ENCODE measurements at places on chromosomes 4 and X.

- no peak for DNase-seq
Observed at GRCh38 chr4:109263721-109264120, 38.7 kb downstream of the COL25A1 start.

GRCh38 chrX:73561801-73562200, 1.2 kb upstream of the CHIC1 start:
- DNase-seq = no peak

- peak; percentile 74 for DNase-seq
Observed at GRCh38 chr4:146520896-146521540, 722 bp downstream of the SLC10A7 start.

DNA sequence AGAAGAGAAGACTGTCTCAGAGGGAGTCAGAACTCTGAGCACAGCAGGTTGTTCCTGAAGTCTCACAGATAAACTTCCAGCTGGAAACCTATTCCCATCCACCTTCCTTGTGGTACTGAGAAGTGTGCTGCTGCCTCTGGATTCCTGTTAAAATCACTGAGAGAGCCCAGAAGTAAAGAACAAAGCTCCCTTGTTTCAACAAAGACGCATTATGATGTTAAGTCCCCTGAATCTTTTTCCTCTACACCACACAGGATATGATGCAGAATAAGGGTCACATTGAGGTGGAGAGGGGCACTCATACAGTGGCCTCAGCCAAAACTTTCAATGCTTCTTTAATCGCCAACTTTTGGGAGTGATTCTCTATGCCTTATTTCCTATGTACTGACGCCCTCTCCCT, 321.0 kb downstream of the OPHN1 start:
- no peak for DNase-seq

GRCh38 chrX:96474029-96474740, 210.5 kb upstream of the DIAPH2 start:
- no peak for DNase-seq

DNA sequence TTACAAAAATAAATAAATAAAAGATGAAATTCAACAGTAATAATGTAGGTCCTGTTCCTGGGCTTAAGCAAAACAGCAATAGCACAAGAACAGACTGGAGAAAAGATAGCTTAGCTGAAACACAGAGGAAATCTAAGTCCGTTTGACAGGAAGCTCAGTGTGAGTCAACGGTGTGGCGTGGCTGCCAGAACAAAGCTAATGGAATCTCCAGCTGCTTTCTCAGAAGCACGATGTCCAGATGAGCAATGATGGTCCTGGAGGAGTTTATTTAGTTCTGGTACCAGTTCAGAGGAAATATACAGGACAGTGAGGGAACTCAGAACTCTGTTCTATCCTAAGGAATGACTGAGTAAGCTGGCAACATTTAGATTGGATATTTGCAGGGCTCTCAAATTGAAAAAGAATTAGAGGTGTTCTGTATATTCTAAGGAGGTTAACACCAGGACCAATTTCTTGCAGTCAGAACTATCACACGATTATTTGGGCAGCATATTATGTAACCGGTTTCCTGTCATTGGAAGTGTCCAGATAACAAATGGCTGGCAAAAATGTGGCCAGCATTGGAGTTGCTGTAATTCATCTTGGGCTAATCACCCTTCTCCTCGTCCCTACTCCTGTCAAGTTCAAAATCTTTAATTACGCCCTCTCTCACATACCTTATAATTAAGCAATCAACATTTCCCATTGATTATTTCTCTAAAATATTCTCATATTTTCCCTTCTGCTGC, 12.7 kb downstream of the GAB3 start:
- peak; percentile 30 for DNase-seq

DNA sequence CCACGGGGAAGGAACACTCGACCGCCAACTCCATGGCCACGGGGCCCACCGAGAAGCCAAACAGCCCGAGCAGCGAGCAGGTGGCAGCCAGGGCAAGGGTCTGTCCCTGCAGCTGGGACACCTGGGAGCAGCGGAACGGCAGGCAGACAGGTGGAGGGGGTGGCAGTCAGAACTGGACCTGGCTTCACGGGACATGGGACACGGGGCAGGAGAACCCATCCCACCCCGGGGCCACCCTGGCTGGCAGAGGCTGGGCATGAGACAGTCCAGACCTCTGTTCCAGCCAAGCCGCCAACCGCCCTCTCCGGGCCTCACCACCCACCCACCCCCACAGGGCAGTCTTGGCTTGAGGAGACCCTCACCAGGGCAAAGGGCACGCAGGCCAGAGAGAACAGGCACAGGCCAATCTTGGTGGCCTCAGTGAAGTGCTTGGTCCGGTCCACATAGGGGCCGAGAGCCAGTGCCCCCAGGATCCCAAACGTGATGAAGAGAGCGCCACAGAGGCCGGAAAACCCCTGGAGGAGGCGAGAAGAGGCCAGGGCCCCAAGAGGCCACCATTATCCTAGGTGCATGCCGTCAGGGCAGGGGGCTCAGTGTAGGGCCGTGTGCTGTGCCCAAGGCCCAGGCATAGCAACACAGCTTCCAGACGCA, 5.6 kb downstream of the SLC49A3 start:
- no peak for DNase-seq

- DNase-seq = no peak
Observed at GRCh38 chrX:154545673-154546274, 872 bp downstream of the G6PD start.

GRCh38 chrX:115390078-115390477, 100.6 kb downstream of the LUZP4 start:
- no peak for DNase-seq

DNA sequence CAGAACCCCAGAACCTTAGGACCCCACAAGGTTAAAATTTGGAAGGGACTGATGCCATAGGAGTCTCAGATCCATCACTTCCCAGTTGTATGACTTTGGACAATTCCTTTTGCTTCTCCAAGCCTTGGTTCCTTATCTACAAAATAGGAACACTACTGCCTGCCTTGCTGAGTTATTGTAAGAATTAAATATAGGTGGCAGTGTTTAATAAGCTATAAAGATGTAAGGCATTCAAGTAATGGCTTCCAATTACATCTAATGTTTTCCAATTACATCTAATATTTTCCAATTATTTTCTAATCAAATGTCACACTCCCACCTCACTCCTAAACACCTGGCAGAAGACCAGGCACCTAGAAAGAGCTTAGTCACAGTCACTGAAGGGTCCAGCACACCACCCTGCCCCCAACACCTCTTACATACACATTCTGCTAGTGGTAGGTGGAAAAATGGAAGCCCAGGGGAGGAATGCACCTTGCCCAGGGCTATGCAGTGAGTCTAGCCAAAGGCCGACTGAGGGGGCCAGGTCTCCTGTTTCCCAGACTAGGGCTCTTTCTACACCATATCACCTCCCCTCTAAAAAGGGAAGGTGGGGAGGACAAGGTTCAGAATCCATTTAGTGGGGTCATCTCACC, 24.5 kb upstream of the KDM5C start:
- peak; percentile 19 for DNase-seq

DNA sequence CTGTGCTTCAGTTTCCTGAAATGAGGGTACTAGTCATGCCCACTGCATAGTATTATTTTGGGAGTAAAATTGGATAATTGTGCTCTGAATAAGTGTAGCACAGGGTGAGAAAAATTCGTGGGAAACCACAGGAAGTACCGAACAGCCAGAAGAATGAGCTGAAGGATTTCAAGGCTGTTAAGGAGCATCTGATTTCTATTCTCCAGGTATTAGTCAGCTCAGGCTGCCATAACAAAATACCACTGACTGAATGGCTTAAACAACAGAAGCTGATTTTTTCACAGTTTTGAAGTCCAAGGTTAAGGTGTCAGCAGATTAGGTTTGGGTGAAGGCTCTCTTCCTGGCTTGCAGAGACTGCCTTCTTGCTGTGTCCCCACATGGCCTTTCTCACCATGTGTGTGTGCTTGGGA, 41.9 kb downstream of the WWC2 start:
- DNase-seq = no peak

DNA sequence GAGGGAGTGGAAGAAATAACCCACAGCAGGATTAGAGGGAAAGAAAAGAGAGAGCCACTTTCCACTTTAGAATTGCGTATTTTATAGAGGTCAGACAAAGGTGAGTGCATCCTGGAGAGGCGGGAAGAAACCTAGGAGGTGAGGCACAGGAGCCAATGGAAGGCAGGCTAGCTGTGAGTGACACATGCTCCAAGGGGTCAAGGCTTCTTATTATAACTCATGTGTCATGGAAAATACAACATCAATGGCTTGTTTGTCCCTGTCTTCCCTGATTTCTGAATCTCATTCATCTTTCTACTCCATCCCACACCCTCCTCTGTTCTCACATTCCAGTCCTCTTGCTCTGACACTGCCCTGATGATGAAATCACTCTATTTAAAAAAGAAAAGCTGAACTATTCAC, 14.4 kb downstream of the ANXA3 start:
- no peak for DNase-seq

GRCh38 chr4:79287718-79288117, 38.1 kb downstream of the NAA11 start:
- DNase-seq = no peak

- DNase-seq = peak; percentile 29
Observed at GRCh38 chrX:149510386-149510785, 5.3 kb upstream of the IDS start.

DNA sequence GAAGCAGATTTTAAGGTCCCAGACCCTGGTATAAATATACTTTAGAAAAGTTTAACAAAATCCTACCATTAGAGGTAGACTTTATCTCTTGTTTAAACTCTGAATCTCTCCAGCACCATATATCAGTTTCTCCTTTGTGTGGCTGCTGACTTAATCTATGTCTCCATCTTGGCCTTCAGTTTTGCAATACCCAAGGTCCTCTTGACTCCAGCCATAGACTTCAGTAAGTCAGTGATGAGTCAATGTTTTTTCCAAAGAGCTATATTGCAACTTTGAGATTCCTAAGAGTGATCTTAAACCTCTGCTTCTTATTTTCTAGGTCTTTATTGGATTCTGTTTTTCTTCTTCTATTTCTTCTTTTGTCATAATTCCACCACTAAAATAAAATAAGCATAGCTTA, 50.8 kb upstream of the ADGRL3 start:
- DNase-seq = no peak

DNA sequence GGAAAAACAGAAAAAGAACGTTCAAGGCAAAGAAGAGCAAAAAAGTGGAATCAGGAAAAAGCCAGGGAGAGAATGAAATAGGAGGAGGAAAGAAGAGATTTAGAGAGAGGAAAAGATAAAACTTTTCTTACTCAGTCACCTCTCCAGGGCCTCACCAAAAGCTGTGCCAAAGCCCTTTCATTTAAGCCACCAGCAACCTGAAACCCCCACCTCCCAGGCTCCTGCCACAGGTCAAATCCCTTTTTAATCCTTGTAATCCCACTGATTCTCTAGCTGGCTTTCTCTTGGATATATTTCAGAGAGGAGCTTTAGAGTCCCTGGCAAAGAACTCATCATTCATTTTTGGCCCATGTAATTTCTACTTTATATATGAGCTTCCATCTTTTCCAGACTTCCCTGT, 25.7 kb upstream of the XIAP start:
- no peak for DNase-seq

- no peak for DNase-seq
Observed at GRCh38 chr4:183960962-183961541, 55.9 kb downstream of the STOX2 start.

DNA sequence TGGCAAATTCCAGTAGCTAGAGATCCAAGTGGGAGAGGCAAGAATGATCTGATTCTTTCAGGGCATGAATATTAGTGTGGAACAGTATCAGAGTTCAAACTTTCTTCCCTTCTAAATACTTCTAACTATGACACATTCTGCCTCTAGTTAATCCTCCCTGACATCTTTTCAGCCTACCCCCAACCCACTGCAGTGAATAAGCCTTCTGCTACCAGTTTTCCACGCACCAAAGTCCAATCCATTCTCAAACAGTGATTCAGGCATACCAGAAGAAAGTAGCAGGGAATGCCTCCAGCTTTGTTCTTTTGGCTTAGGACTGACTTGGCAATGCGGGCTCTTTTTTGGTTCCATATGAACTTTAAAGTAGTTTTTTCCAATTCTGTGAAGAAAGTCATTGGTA, 155.4 kb upstream of the FTHL17 start:
- DNase-seq = no peak

DNA sequence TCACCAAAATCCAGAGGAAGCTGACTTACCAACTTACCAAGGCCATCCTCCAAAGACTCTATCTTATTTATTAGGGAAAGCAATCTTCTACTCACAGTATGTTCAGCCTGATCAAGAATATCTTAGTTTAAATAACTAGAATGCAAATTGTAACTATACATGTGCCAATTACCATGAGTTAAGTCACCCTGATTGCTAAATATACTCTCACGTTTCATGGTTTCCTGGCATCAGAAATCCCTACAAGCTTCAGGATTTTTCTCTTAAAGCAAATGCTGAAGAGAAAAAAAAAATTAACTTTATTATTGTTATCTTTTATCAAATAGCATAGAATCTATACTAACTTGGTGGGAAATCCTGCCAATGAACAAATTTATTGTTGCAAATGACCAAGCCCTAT, 63.0 kb upstream of the MXD4 start:
- no peak for DNase-seq

- DNase-seq = no peak
Observed at GRCh38 chrX:101040197-101040596, 11.7 kb downstream of the TRMT2B start.

DNA sequence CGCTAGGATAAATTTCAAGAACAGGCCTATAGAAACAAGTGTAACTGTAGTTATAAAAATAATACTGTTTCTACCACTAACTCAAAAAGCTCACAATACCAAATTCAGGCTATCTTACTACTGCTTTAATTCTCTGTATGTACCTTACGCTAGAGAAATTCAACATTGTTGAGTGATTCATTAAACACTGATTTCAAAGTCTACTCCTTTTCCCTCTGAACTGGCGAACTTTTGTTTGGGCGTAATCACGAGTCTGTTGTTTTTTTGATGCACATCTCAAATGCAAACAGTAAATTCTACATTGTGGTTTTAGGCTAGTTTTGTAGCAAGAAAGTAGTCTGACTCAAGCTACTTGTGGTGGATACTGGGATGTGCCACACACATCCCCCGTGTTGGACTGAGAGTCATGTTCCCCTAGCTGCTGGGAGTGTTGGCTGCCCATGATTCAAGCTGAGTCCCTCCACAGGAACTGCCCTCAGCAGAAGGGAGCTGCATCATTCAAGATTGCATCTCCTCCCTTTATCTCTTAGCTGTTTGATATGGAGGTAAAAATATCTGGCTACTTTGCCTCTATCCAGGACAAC, 406.1 kb downstream of the RAPGEF2 start:
- no peak for DNase-seq

GRCh38 chrX:53550756-53551463, 116.7 kb upstream of the HSD17B10 start:
- DNase-seq = no peak

Data from hematopoietic multipotent progenitor cell treated with erythropoietin and hydrocortisone succinate and interleukin-3 and kit ligand, for 8 days (in vitro differentiated cells).